Cardiac muscle cell (in vitro differentiated cells and primary cell): ENCODE measurements at places on chromosomes 7 and 10. TPM values are rescaled to one million over a fixed set of nuclear protein-coding genes. Genes with fewer than 3 reads are reported as not detected.

CACNB2 gene
- 101 and 119 TPM in 2 replicates for polyA plus RNA-seq

CYP26C1 gene
- 0.06 TPM in 1 of 2 replicates, not detected in the other for polyA plus RNA-seq

STX1A gene
- 9.8 and 11.8 TPM in 2 replicates for polyA plus RNA-seq

STEAP1B gene
- polyA plus RNA-seq, result 0.16 TPM in 1 of 2 replicates, not detected in the other

SHH gene
- polyA plus RNA-seq, result not detected in 2 replicates

RPEL1 gene
- not detected in 2 replicates for polyA plus RNA-seq

GARIN1A gene
- polyA plus RNA-seq, result 0.83 and 1.7 TPM in 2 replicates

GGCT gene
- 66.2 and 81.2 TPM in 2 replicates for polyA plus RNA-seq

HELLS gene
- polyA plus RNA-seq, result 25.3 and 27.8 TPM in 2 replicates

GPR15LG gene
- polyA plus RNA-seq, result not detected in 2 replicates

PDE6C gene
- polyA plus RNA-seq, result 0.12 and 0.29 TPM in 2 replicates

FBXW4 gene
- polyA plus RNA-seq, result 18.8 and 19.6 TPM in 2 replicates

SPDYE11 gene
- polyA plus RNA-seq, result 0.73 and 1.1 TPM in 2 replicates

MCM10 gene
- polyA plus RNA-seq, result 6.9 and 10.0 TPM in 2 replicates

IKZF1 gene
- polyA plus RNA-seq, result 0.19 TPM in 1 of 2 replicates, not detected in the other

NPY4R2 gene
- 0.22 and 0.62 TPM in 2 replicates for polyA plus RNA-seq

PPIF gene
- polyA plus RNA-seq, result 125 and 143 TPM in 2 replicates

TRIM50 gene
- not detected in 2 replicates for polyA plus RNA-seq

RARRES2 gene
- polyA plus RNA-seq, result 5.7 and 8.3 TPM in 2 replicates

PALD1 gene
- polyA plus RNA-seq, result 5.7 and 14.3 TPM in 2 replicates

FGFBP3 gene
- polyA plus RNA-seq, result 16.6 and 26.4 TPM in 2 replicates

SLIT1 gene
- polyA plus RNA-seq, result 3.3 and 5.6 TPM in 2 replicates

CYP3A5 gene
- polyA plus RNA-seq, result 0.81 and 0.95 TPM in 2 replicates

ANXA8 gene
- polyA plus RNA-seq, result 0.87 and 0.92 TPM in 2 replicates

HTRA1 gene
- polyA plus RNA-seq, result 226 and 289 TPM in 2 replicates

LLCFC1 gene
- 0.47 TPM in 1 of 2 replicates, not detected in the other for polyA plus RNA-seq

SHTN1 gene
- 4.1 and 9.6 TPM in 2 replicates for polyA plus RNA-seq

RAMP3 gene
- not detected in 2 replicates for polyA plus RNA-seq

GRM8 gene
- 0.92 and 2.0 TPM in 2 replicates for polyA plus RNA-seq

WDR86 gene
- 58.8 and 87.0 TPM in 2 replicates for polyA plus RNA-seq

DNAH11 gene
- polyA plus RNA-seq, result 0.55 and 1.9 TPM in 2 replicates

CFAP58 gene
- polyA plus RNA-seq, result 1.1 and 1.4 TPM in 2 replicates

ZNF722 gene
- not detected in 2 replicates for polyA plus RNA-seq

STAG3 gene
- 5.8 and 6.8 TPM in 2 replicates for polyA plus RNA-seq

CLRN3 gene
- polyA plus RNA-seq, result not detected in 2 replicates

TMEM176A gene
- polyA plus RNA-seq, result 32.1 and 35.7 TPM in 2 replicates

CRPPA gene
- polyA plus RNA-seq, result 5.6 and 6.1 TPM in 2 replicates

TUBAL3 gene
- not detected in 2 replicates for polyA plus RNA-seq

SLC18A3 gene
- polyA plus RNA-seq, result not detected in 2 replicates

CREM gene
- polyA plus RNA-seq, result 486 and 570 TPM in 2 replicates

ACSM6 gene
- 0.16 TPM in 1 of 2 replicates, not detected in the other for polyA plus RNA-seq

CPVL gene
- 75.3 and 95.2 TPM in 2 replicates for polyA plus RNA-seq
